ENCODE measurements at places on chromosomes 11 and 22.

DNA sequence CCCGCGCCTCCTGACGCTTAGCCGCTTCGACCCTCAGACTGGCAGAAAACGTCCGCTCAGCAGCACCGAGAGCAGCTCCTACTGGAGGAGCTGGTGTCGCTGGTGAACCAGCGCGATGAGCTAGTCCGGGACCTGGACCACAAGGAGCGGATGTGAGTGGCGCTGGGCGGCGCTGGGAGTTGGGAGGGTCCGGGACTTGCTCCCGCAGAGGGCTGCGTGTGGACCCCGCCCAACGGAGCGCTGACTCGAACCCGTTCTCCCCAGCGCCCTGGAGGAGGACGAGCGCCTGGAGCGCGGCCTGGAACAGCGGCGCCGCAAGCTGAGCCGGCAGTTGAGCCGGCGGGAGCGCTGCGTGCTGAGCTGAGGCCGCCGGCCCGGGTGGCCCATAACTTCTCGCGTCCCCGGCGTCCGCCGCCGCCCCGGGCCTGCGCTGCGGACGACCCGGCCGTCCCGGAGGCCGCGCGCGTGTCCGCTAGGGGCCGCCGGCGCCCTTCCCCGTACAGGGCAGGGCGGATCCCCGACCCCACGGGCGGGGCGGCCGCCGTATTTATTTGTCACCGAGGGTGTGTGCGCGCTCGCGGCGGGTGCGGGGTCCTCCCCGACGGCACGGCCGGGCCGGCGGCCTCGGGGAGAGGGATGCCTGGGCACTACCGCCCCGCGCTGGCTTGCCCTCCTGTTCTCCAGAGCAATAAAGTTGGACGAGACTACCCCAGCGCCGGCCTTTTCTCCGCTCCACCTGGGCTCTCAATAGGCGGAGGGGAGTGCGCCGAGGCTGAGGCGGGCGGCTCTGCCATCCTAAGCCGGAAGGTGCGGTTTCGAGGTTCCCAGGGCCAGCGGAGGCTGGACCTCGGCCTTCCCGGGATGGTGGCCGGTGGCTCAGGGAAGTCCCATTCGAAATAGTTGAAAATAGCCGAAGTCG, 3.4 kb downstream of the KCNK7 start:
- H3K4me1 ChIP-seq = peaks cover 29% of the 10 kb centered on the region
- peaks cover 29% of the 10 kb centered on the region for H3K36me3 ChIP-seq
- H3K27ac ChIP-seq = no peak overlapping the region
- no peak for DNase-seq

DNA sequence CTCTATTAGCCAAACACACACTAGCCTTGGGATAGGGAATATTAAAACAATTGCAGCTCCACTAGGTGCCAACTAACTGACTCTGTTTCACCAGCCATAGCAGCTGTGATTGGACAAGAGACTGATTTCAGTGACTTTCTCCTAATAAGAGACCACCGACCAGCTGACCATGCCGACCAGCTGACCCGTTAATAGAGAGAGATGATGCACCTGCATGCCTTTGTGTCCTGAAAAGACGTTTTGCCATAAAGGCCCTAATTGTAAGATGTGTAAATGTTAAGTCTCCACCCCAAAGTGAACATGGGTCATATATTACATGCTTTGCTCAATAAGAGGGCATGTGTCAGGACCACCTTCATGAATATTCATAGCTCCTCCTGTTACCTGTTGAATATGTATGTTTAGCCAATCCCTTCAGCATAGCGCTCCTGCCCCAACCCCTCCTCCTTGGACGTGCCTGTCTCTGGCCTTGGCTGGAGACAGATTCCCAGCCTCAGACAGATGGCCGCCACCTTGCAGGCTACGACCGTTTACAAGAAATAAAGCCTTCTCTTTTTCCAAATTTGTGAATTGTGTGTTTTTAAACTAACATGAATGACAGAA, 1.3 kb upstream of the NADSYN1 start:
- DNase-seq = no peak
- peak overlapping the region; percentile 87 for H3K4me3 ChIP-seq
- peaks cover 39% of the 10 kb centered on the region for H3K36me3 ChIP-seq
- H3K27me3 ChIP-seq = no peaks in the 10 kb centered on the region

DNA sequence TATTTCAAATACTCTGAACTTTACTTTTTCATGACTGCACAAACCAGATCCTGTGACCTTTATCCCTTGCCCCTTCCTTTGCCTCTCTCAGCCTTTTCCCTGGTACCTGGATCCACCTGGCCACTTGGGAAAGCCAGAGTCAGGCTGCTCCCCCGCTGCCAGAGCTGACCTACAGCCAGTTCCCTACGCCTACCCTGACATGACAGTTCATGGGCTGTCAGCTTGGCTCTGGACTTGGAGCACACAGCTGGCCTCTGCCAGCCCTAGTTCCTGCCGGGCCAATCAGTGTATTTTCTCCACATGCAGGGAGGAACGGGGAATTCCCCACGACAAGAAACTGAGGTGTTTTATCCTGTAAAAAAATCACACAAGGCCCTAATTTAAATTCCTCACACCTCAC, 382.6 kb downstream of the INSC start:
- no peaks in the 10 kb centered on the region for H3K27me3 ChIP-seq
- DNase-seq = no peak
- no peaks in the 10 kb centered on the region for H3K36me3 ChIP-seq
- H3K27ac ChIP-seq = no peak overlapping the region
- no peak overlapping the region for H3K4me3 ChIP-seq

DNA sequence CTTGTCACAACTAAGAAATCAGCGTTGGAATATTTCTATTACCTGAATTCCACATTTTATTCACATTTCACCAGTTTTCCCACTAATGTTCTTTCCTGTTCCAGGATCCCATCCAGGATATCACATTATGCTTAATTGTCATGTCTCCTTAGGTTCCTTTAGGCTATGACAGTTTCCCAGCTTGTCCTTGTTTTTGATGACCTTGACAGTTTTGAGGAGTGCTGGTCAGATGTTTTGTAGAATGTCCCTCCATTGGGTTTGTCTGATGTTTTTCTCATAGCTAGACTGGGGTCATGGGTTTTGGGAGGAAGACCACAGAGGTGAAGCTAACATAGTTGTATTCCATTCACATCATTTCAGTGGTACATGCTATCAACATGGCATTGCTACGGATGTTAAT, 80.8 kb upstream of the HEPHL1 start:
- no peak overlapping the region for H3K27ac ChIP-seq
- no peak for DNase-seq
- no peak overlapping the region for H3K4me3 ChIP-seq
- no peaks in the 10 kb centered on the region for H3K36me3 ChIP-seq
- peaks cover 18% of the 10 kb centered on the region for H3K27me3 ChIP-seq

GRCh38 chr22:47299863-47300697, 537.6 kb downstream of the TBC1D22A start:
- H3K36me3 ChIP-seq = no peaks in the 10 kb centered on the region
- H3K27ac ChIP-seq = no peak overlapping the region
- H3K4me1 ChIP-seq = no peaks in the 10 kb centered on the region
- H3K27me3 ChIP-seq = peaks cover 37% of the 10 kb centered on the region
- no peak for DNase-seq

DNA sequence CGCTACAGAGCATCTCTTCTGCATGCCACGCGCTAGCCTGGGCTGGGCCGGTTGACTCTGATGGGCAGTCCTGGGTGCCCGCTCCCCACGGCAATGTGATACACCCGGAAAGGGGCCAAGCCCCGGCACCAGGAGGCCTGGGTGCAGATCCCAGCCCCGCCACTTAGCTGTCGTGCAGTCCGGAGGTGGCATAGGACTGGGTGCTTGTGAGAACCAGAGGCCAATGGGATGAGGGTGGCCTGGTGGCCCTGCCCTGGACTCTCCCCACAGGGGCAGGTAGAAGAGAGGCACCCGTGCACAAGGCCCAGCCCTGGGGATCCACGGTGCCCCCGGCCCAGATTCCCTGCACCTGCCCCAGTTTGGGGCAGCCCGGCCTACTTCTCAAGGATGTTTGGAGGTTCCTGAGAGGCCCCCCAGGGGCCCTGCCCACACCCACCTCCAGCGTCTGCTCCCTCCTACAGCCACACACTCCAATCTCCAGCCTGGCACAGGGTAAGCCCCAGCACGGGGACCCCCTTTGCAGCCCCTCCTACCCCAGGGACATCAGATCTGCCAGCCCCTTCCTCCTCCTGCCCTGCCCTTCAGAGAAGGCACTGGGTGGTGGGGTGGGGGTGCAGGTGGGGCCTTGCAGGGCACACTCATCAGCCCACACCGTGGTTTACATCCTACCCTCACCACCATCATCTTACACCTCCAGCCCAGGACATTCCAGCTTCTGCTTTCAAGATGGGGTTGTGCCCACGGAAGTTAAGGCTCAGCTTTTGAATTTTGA, 66.9 kb downstream of the CYTH4 start:
- H3K4me3 ChIP-seq = no peak overlapping the region
- peaks cover 3% of the 10 kb centered on the region for H3K4me1 ChIP-seq
- peak overlapping the region; percentile 63 for H3K27ac ChIP-seq

DNA sequence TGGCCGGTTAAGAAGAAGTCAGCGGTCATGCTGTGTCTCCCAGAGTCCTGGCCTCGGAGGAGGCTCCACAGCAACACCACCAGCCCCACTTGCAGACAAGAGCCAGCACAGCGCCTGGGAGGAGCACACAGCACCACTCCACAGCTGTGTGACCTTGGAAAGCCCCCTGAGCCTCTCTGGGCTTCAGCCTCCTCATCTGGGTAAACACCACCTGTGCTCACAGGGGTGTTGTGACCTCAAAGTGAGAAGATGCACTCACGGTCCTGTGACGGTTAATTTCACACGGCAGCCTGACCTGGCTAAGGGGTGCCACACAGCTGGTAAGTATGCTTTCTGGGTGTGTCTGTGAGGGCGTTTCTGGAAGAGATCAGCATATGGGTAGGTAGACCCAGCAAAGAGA, 54.7 kb downstream of the PHF21B start:
- H3K36me3 ChIP-seq = no peaks in the 10 kb centered on the region
- peaks cover 2% of the 10 kb centered on the region for H3K4me1 ChIP-seq
- no peak overlapping the region for H3K4me3 ChIP-seq
- no peak for DNase-seq

- H3K27me3 ChIP-seq = no peaks in the 10 kb centered on the region
- peaks cover 17% of the 10 kb centered on the region for H3K4me1 ChIP-seq
- no peak for DNase-seq
- H3K4me3 ChIP-seq = peak overlapping the region; percentile 55
- peak overlapping the region; percentile 90 for H3K27ac ChIP-seq
- H3K36me3 ChIP-seq = peaks cover 10% of the 10 kb centered on the region
These were observed 31.3 kb downstream of the CTNND1 start for GRCh38 chr11:57792870-57793269.

DNA sequence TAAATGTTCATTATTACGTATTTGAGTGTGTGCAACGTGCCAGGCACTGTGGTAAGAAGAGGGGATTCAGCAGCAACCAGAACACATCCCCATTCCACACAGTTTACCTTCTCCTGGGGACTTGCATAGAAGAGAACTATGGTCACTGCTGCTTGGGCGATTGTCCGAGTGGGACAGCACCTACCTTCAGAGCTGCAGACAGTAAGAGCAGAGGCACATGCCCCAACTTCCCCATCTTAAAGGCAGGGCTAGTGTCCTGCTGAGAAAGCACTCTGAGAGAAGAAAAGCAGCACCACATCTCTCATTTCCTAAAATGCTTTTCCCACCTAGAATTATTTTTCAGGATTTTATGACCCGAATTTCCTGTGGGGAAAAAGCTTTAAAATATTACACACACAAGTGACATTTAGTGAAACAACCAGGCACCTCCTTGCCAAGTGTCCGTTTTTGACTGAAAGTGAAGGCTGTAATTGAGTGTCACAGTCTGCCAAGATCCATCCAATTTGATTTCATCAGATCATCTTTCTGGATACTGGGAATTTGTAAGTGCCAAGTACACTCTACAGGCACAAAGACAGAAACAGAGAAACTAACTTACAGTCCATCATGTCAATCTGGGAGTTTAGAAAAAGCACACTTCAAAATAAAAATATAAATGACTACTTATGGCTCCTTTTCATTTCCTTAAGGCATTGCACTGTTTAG, 24.6 kb downstream of the TRAF6 start:
- no peaks in the 10 kb centered on the region for H3K27me3 ChIP-seq
- no peak overlapping the region for H3K27ac ChIP-seq
- peaks cover 40% of the 10 kb centered on the region for H3K36me3 ChIP-seq

- H3K4me3 ChIP-seq = no peak overlapping the region
- no peak overlapping the region for H3K27ac ChIP-seq
- H3K27me3 ChIP-seq = no peaks in the 10 kb centered on the region
- H3K36me3 ChIP-seq = no peaks in the 10 kb centered on the region
- DNase-seq = no peak
These were observed 59.8 kb downstream of the LUZP2 start for GRCh38 chr11:24556693-24557092.

DNA sequence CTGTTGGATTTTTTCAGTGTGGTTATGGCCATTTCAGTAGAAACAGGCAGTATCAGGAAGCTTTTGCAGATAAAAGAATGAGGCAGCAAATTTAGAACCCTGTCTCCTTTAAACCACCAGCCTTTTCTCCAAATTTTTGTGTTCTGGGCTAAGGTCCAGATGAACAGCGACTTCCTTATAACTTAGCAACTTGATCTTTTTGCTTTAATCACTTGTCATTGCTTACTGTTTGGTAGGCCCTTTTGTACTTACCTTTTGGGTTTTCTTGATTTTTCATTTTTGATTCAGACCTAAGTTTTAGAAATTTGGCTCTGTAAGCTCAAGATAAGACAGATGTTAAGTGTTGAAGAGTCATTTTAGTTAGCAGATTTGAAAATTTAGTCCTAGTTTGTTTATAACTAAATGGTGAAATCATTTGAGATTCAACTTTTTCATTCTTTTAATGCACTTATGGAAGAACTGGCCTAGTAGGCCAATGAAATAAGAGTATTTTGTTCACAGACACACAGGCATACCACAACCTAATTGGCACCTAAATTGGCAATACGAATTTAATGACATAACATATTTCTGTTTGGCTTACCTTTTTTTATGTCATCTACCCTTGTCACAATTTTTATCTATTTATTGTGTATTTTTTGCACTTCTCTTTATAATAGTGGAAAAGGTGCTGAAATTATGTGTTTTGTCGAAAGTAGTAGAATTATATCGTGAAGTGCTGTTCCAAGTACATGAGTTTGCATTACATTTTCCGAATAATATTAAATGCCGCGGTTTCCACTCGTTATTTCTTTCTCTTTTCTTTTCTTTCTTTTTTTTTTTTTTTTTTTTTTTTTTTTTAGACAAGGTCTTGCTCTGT, 2.1 kb downstream of the RTN3 start:
- H3K27me3 ChIP-seq = no peaks in the 10 kb centered on the region
- H3K36me3 ChIP-seq = peaks cover 11% of the 10 kb centered on the region
- H3K27ac ChIP-seq = no peak overlapping the region

DNA sequence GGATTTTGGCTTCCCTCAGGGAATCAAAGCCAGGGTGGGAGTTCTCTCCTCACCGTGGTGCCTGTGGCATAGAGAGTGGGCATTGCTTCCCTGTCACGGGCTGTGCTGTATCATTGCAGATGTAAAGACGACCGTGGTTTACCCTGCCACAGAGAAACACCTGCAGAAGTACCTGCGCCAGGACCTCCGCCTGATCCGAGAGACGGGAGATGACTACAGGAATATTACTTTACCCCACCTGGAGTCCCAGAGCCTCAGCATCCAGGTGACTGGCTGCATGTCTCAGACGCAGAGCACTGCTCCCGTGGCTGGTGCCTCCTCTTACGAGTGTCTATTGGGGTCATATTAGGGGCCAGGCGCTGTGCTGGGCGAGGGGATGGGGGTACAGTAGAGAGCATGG, 24.2 kb upstream of the ST3GAL4 start:
- H3K27ac ChIP-seq = peak overlapping the region; percentile 68
- no peaks in the 10 kb centered on the region for H3K27me3 ChIP-seq
- no peak for DNase-seq
- peaks cover 17% of the 10 kb centered on the region for H3K36me3 ChIP-seq
- peaks cover 55% of the 10 kb centered on the region for H3K4me1 ChIP-seq

GRCh38 chr11:130776061-130776419, 140.2 kb downstream of the SNX19 start:
- no peaks in the 10 kb centered on the region for H3K4me1 ChIP-seq
- H3K27ac ChIP-seq = no peak overlapping the region
- peaks cover 11% of the 10 kb centered on the region for H3K27me3 ChIP-seq

Measured in effector memory CD8-positive, alpha-beta T cell (primary cell).